ENCODE measurements at places on chromosomes 4 and X.

- H3K36me3 ChIP-seq: no peaks in the 10 kb centered on the region
- H3K27ac ChIP-seq: no peak overlapping the region
- DNase-seq: no peak
- H3K4me3 ChIP-seq: no peak overlapping the region
- peaks cover 64% of the 10 kb centered on the region for H3K4me1 ChIP-seq
Measured at GRCh38 chrX:41108463-41109205, 23.4 kb downstream of the USP9X start.

- no peaks in the 10 kb centered on the region for H3K36me3 ChIP-seq
- no peaks in the 10 kb centered on the region for H3K27me3 ChIP-seq
- no peak for DNase-seq
- H3K4me3 ChIP-seq: no peak overlapping the region
- no peaks in the 10 kb centered on the region for H3K4me1 ChIP-seq
Measured at GRCh38 chr4:153595894-153596601, 88.0 kb upstream of the TLR2 start.

- peak overlapping the region; percentile 21 for H3K4me3 ChIP-seq
- no peak for DNase-seq
- H3K36me3 ChIP-seq: no peaks in the 10 kb centered on the region
- H3K4me1 ChIP-seq: no peaks in the 10 kb centered on the region
- no peak overlapping the region for H3K27ac ChIP-seq
Measured at GRCh38 chr4:184548648-184549341, 74.4 kb upstream of the IRF2 start.

- H3K4me1 ChIP-seq: no peaks in the 10 kb centered on the region
- no peak overlapping the region for H3K4me3 ChIP-seq
- no peak overlapping the region for H3K27ac ChIP-seq
- no peak for DNase-seq
- H3K36me3 ChIP-seq: no peaks in the 10 kb centered on the region
Measured at GRCh38 chr4:150457802-150458201, 124.1 kb upstream of the MAB21L2 start.

DNA sequence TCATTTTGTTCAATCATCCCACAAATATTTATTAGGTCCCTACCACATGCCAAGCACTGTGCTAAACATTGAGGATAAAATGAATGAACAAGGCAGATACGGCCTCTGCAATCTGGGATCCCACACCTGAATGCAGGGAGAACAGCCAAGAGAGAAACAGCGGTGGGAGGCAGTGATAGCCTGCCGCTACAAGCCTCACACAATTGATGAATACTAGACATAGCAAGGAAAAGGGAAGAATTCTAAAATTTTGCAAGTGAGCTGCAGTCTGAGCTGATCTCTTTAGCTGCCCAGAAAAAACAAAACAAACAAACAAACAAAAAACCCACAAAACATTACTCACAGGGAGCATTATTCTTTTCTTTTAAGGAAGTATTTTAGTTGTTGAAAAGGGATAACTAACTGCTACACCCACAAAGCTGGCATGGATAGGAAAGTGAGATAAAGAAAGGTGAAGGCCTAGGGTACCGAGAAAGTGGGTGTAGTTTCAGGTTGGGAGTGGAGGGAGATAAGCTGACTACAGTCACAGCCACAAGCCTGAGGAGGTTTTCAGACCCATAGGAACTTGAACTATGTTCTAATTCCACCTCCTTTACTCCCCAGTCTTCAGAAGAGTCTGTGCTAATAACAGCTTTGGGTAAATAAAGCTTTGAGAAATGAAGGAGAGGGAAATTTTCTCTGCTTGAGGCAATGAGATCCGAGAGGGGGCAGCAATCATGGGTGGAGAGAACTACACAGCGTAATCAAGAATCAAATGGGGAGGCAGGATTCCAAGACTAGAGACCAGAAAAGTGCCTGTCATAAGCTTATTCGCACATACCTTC is 85.4 kb downstream of the SH3RF1 start:
- H3K4me3 ChIP-seq: no peak overlapping the region
- H3K36me3 ChIP-seq: no peaks in the 10 kb centered on the region
- H3K4me1 ChIP-seq: no peaks in the 10 kb centered on the region
- no peak overlapping the region for H3K27ac ChIP-seq
- H3K27me3 ChIP-seq: no peaks in the 10 kb centered on the region

- H3K4me1 ChIP-seq: no peaks in the 10 kb centered on the region
- H3K36me3 ChIP-seq: no peaks in the 10 kb centered on the region
- H3K27ac ChIP-seq: peak overlapping the region; percentile 39
- no peak overlapping the region for H3K4me3 ChIP-seq
- DNase-seq: no peak
Measured at GRCh38 chrX:124194901-124195300, 137.6 kb upstream of the TEX13D start.
